ENCODE measurements at places on chromosomes 7 and 10.
A peak's percentile ranks its signal among the peaks of the same experiment; 100 is the strongest.

DNA sequence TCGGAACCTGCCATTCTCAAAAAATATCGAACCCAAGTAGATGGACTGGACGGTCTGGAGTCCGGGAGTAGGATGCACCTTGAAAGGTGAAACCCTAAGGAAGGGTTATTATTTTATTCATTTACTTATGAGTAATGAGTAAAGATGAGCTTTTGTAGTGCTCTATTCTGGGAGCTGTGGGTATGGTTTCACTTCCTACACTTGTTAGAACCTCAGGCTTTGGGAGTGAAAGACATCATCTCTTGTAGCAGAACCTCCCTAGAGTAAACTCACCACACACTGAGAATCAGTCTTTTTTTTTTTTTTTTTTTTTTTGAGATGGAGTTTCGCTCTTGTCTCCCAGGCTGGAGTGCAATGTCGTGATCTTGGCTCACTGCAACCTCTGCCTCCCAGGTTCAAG lies 389.4 kb upstream of the AUTS2 start:
- DNase-seq: no peak

GRCh38 chr10:97714401-97715258 lies 1.1 kb downstream of the MARVELD1 start:
- DNase-seq: peak; percentile 59

GRCh38 chr10:110898391-110898790 lies 20.6 kb downstream of the BBIP1 start:
- DNase-seq: no peak

DNA sequence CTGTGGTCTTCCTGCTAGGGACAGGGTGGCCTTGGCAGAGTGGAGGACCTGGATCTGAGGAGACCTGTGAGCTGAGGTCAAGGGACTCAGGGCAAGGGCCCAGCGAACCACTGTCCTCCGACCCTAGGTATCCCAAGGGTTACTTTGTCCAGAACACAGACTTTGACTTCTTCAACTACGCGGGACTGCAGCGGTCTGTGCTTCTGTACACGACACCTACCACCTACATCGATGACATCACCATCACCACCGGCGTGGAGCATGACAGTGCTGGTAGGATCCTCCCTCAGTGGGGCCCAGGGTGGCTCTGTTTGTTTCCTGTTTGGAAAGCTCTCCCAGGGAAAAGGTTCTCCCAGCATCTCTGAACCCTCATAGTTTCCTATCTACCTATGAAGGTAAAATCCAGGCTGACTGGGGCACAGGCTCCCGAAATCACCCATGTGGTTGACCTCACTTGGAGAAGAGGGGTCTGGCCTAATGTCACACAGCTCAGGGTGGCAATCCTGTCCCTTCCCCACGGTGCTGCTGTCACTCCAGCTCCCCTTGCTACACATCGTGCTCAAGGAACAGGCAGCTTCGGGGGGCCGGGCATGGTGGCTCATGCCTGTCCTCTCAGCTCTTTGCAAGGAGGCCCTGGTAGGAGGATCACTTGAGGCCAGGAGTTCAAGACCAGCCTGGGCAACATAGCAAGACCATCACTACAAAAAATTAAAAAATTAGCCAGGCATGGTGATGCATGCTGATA lies 57.6 kb downstream of the ZNF727 start:
- DNase-seq: no peak

DNA sequence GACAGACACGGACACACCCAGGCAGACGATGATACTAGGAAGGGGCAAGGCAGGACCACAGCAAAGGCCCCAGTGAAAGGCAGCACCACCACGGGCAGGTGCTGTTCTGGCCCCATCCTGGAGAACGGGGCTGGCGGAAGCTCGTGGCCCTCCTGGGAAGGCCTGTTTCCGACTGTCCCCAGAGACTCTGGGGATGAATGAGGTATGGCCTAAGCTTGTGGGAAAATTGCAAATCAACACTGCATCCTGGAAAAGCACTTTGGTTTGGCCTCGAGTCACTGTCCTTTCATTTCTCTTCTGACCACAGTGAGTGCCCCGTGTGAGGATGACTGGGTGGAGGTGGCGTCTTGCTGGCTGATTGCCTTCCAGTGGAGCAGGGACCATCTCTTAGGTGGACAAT lies 81.6 kb upstream of the ANLN start:
- DNase-seq: no peak

GRCh38 chr7:133735222-133735621 lies 391.9 kb upstream of the LRGUK start:
- DNase-seq: no peak

DNA sequence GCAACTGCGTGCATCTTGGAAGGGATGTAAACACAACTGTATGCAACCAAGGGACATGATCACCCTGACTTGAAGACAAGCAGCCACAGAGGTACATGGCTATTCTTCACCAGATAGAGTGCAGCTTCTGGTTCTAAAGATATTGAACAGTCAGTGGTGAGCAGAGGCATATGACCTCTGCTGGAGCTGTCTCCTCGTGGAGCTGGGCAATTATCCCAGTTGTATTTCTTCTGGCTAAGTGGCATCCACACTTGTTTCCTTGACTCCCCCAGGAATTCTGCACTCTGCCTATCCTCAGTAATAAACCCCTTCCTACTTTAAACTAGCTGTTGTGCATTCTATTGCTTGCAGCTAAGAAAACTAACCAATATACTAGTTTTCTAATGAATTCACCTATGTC lies 216.8 kb downstream of the THSD7A start:
- DNase-seq: no peak

- DNase-seq: peak; percentile 22
These were observed 7.7 kb upstream of the GUSB start for GRCh38 chr7:65989694-65990080.

DNA sequence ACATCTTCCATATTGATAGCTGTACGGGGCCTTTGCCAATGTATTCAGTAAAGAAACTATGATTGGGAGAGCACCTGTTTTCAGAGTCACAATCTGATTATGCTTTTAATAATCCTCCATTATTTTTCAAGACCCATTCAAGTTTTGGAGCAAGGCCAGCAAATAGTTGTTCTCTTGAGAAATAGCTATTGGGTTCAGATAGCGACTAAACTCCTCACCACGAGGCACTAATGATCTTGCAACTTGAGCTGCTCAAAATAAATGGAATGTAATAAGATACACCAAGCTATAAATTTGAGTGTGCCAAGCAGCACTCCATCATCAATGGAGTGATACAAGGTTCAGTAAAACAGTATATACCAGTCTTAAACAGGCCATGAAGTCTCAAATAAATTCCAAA lies 7.4 kb upstream of the MALRD1 start:
- no peak for DNase-seq

- DNase-seq: no peak
These were observed 19.3 kb downstream of the ZNF316 start for GRCh38 chr7:6656413-6656812.

- DNase-seq: no peak
These were observed 15.1 kb downstream of the FBXL13 start for GRCh38 chr7:103059471-103059870.

GRCh38 chr7:16644636-16645592 lies 640 bp downstream of the ANKMY2 start:
- peak; percentile 65 for DNase-seq

DNA sequence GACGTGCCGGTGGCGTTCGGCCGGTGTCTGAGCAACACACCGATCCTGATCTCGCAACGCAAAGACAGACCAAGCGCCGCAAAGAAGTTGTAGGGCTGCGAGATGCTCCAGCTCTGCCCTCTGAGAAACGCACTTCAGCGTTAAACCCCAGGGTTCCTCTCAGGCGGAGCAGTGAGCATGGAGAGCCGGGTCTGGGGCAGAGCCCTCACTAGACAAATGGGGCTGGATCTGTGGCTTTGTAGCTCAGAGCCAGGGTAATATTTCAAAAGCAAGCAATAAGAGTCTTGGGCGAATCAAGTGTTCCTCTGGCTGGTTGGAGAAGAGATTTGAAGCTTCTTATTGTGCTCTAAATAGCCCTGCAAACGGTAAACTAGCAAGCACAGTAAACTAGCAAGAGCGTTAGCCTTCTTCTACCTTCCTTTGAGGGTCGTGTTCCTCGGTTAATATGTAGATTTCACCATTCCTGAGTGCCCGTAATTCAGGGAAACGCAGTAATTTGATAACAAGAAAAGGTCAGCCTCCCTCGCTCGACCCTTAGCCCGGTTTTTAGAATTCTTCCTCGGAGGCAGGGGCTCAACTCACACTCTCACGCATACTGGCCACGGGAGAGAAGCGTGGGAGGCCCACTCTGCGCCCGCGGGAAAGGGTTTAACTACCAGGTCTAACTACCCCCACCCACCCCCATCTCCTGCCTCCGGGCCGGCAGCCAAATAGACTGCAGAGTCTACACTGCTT lies 6.7 kb downstream of the SKAP2 start:
- DNase-seq: peak; percentile 52

- no peak for DNase-seq
These were observed 204.8 kb downstream of the TNS3 start for GRCh38 chr7:47376991-47377616.

GRCh38 chr10:46069771-46070463 lies 23.8 kb upstream of the MSMB start:
- DNase-seq: no peak

- DNase-seq: no peak
These were observed 52.3 kb upstream of the ANTXRL start for GRCh38 chr10:46234431-46235060.

DNA sequence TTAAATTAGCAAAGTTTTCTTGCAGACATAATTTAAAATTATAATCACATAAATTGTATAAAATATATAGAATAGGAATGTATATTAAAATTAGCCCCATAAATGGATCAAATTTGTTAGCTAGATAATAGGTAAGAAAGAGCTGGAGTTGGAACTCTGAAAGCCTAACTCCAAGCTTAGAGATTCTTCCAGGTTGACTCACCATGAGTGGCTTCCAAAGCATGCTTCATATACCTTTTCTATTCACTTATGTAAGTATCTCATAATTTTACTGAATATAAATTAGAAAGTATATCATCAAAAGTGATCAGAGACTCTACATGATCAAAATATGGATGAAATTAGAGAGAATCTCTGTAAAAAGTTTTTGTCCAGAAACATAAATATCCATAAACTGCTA lies 320.7 kb upstream of the MAGI2 start:
- DNase-seq: no peak

GRCh38 chr10:70090951-70091350 lies 38.3 kb downstream of the MACROH2A2 start:
- DNase-seq: no peak

GRCh38 chr7:134427896-134428295 lies 31.0 kb downstream of the AKR1B1 start:
- DNase-seq: no peak

DNA sequence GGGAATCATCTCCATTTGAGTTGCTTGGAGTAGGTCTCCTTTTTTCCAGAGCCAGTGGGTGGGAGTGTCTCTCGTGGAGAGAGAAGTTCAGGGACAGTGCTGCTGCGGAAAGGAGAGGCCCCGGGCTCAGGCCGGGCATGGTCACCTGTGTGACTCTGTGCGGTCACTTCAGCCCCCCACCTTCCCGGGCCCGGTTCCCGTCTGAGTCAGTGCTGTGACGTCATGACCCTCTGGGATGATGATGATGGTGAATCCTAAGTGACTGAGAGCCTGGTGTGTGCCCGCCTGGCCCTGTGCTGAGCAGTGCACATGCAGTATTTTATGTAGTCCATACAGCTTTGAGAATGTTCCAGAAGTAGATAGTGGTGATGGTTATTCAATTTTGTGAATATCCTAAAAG lies 32.6 kb upstream of the AP5Z1 start:
- DNase-seq: no peak

DNA sequence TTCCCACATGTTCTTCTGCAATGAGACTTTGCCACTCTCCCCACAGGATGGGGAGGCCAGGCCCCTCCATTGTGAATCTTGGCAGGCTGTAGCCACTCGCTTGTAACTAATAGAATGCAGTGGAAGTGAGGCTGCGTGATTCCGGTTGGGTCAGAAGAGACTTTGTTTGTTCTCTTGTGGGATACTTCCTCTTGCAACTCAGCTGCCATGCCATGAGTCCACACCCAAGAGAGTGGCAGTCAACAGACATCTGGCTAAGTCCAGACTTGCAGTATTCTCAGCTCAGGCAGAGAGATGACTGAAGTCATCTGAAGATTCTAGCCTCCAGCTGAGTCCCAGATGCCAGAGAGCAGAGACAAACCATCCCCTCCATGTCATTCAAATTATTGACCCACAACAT lies 153.4 kb upstream of the GDF10 start:
- no peak for DNase-seq

- no peak for DNase-seq
These were observed 65.3 kb upstream of the SLF2 start for GRCh38 chr10:100847440-100847839.

DNA sequence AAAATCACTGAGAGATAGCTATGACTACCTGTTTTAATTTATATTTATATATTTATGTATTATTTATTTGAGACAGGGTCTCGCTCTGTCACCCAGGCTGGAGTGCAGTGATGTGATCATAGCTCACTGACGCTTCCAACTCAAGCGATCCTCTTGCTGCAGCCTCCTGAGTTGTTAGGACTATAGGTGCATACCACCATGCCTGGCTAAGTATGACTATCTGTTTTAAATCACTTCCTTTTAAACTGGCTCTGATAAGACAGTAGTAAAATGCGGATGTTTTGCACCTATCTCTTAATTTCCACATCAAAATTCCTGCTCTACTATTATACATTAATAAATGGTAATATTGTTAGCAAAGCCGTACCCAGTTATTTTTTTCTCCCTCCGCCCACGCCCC lies 41.8 kb downstream of the DNMBP start:
- DNase-seq: no peak

GRCh38 chr7:136726460-136726859 lies 142.0 kb upstream of the CHRM2 start:
- DNase-seq: no peak

DNA sequence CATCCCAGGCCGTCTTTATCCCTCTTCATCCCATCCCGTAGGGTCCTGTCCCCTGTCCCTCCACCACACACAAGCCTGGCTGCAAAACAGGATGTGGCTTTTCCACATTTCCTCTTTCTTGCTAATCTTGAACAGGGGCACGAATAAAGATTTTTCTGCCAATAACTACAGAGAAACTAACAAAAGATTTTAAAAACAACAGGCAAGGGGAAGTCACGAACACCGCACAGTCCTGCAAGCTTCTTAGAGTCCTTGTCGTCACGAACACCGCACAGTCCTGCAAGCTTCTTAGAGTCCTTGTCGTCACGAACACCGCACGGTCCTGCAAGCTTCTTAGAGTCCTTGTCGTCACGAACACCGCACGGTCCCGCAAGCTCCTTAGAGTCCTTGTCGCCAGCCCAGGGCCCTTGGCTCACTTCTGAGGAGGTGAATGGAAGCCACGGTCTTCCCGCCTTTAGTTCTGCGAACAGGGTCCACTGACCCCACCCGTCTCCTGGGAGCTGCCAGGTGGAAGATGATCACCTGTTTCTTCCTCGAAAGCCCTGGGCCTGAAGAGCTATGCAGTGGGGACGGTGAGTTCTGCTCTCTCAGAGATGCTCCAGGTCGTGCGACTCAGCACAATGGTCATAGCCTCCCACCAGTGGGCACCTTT lies 10.3 kb upstream of the INSIG1 start:
- DNase-seq: no peak

All from brain (organoid and tissue), 16 donors.